NCI-H146 (cell line): ENCODE measurements at places on chromosomes 16 and 17.

DNA sequence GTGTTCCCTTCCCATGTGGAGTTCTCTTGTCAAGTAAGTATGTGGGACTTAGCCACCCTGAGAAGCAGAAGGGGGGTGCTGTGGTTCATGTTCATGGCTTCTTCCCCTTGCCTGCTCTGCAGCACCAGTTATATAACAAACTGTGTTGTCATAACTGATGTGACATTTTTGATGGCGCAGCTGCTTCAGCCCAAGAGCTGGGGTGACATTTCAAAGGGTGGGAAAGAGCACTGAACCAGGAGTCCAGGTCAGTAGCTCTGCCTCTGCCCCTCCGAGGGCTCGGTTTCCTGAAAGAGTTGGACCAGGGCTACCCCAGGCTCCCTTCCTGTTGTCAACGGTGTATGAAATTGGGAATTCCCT, 7.4 kb downstream of the GNAO1 start:
- no peak for DNase-seq

GRCh38 chr17:37476431-37477120, 13.1 kb upstream of the DUSP14 start:
- no peak for DNase-seq

- DNase-seq, result no peak
Observed at GRCh38 chr16:48829336-48830310, 219.6 kb upstream of the N4BP1 start.

- no peak for DNase-seq
Observed at GRCh38 chr16:71855937-71856662, 10.3 kb downstream of the ATXN1L start.

DNA sequence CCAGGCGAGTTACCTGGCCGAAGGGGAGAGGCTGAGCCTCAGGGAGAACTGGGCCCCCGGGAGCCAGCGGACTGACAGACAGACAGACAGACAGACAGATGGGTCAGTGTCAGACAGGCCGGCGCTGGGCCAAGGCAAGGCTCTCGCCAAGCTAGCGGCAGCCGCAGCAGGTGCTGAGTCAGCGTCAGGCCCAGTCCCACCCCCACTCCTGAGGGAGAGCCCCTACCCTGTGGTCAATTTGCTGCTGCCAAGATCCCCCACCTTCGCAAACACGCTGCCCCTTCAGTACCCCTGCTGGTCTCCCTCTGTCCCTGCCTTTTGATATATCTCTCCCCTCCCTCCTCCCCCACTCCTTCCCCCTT, 1.5 kb downstream of the FGF11 start:
- no peak for DNase-seq

GRCh38 chr17:65855245-65855644, 293.8 kb upstream of the AXIN2 start:
- no peak for DNase-seq

GRCh38 chr16:72836181-72836580, 211.7 kb downstream of the ZFHX3 start:
- no peak for DNase-seq

DNA sequence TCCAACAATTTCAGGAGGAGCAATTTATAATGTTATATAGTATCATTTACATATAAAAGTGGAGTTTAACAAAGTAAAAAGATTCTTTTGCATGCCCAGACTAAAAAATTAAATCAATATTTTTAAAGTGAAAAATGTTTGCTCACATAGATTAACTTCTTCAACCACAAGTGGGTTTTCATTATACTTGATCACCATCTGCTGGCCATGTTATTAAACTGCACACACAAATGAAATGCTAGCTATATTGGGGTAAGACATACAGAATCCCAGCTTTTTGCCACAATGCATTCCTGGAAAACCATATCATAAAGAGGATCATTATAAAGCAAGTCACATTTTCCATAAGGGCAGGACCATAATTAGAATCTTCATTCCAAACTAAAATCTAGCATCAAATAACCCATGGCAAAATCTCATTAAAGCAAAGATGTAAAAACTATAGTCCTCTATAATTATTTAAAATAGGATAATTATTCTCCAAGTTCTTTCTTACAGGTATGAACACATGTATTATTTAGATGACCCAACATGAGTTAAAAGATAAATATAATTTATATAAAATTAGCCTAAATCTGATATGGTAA, 26.3 kb downstream of the CEP112 start:
- peak; percentile 9 for DNase-seq

DNA sequence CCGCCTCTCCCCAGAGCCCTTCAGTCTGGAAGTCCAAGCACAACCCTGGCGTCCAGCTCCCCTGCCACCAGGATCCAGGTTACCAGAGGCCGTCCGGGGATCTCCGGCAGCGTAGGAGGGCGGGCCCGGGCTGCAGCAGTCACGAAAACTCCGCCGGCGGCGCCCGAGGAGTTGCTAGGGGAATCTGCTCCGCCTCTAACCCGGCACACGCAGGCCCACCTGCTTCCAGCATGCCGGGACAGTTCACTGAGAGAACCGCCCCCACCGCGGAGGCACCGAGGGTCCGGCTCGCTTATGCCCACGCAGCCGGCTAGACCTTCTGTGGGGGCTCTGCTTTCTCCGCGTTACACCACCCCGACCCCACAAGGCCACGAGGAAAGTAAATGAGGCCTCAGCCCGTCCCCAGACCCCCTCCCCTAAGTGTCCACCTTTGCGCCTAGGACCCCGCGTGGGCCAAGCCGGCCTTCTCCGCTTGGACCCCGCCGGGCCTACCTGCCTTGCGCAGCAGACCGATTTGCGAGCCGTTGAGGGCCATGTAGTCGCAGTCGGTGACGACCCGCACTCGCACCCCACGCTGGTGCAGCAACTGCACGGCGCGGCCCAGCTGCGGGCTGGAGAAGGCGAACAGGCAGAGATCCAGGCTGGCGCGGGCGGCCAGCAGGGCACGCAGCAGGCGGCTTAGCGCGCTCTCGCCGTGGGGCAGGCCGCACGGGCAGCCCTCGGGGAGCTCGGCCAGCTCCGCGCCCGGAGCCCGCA, 587 bp downstream of the PLD6 start:
- DNase-seq, result peak; percentile 75

- no peak for DNase-seq
Observed at GRCh38 chr16:69311533-69312387, 610 bp downstream of the VPS4A start.

DNA sequence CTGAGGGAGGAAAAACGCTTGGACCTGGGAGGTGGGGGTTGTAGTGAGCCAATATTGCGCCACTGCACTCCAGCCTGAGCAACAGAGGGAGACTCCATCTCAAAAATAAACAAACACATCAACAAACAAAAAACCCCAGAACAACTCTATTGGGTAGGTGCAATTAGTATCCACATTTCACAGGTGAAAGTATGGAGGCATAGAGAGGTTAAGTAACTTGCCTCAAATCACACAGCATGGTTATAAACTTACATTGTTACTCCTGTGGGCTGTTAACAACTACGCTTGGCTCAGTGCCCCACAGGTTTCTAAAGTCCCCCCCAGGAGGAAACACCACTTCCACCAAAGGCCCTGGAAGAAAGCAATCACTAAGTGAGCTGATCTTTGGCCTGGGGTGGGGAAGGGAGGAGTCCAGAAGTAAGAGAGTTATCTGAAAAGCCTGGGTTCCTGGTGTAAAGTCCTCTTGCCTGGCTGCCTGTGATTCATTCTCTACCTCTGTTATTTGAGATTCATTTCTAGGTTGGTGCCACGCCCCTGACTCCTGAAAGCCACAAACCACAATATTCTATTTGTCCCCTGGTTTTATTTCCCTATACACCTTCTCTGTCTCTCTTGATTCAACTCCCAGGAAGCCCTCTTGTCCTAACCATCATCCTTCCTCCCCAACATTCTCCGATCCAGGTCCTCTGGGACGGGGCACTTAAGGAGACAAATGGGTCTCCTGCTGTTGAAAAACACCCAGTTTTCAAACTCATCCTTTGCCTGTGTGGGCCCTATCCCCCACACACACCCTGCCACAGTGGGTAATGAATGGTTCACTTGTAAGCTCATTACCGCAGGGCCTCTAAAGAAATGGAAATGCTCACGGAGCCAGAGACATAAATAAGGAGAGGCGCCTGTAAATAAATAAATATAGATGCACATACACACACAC, 195.4 kb downstream of the XYLT1 start:
- DNase-seq, result no peak

GRCh38 chr16:64184156-64184555, 937.7 kb downstream of the CDH11 start:
- DNase-seq, result no peak

GRCh38 chr17:9071016-9071415, 49.7 kb downstream of the NTN1 start:
- no peak for DNase-seq

- no peak for DNase-seq
Observed at GRCh38 chr16:53168744-53169143, 114.0 kb downstream of the CHD9 start.

DNA sequence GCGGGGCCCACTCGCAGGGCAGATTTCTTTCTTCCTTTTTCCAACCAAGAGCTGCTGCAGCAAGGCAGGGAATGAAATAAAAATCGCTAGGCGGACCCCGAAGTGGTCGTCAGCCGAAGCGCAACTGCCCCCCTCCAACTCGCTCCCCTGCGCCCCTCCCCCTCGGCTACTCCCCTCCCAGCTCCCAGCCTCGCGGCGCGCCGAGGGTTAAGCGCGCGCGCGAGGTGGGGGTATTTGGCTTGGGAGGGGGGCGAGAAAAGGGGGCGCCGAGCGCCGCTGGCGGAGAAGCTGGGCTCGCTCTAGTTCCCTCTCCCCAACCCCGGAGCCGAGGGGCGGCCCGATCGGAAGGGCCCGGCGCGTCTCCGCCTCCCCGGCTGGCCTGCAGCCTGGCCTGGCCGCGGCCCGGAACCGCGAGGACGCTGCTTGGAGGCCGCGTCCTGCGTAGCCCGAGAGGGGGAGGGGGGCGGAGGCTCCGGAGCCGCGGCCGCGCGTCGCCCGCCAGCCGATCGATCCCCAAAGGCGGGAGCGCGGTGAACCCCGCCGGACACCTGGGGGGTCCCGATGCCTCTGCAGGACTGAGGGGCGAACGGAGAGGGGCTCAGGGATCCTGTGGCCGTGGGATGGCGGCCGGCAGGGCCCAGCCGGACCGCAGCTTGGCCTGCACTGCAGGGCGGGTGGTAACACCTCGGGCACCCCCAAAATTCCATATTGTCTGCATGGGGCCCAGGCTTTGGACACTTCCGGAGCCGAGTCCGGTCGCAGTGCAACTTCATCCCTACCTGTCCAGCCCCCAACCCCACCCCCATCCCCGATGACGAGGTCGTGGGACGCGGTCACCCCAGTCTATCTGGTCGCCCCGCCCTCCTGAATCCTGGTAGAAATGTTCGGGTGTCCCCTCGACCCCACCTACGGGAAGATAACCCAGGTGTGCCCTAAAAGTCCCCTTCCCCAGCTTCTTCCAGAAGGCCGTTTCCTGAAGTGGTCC, 4.9 kb upstream of the CBX4 start:
- DNase-seq, result peak; percentile 73

DNA sequence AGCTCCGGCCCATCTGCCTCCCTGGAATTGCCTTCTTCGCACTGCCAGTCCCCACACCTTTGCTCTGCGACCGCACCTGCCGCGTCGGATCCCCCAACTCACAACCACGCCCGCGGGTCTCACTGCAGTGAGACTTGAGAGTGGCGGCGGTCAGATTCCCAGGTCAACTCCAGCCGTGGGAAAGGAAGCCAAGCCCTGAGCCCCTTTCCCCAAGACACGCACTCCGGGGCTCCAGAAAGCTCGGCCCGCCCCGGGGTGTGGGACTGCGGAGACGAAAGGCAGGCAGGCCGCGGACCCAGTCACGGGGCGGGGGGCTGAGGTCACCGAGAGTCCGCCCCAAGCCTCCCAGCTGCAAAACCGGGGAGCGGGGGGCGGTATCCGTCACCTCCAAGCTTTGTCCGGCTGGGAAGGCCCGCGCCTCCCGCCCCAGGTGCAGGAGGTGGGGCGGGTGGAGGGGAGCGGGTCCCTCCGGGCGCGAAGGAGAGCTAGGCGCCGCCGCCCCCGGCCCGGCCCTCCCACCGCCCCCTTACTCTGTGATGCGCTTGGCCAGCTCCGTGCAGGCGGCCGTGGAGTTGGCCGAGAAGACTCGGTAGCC, 615 bp downstream of the PRPSAP1 start:
- peak; percentile 41 for DNase-seq

DNA sequence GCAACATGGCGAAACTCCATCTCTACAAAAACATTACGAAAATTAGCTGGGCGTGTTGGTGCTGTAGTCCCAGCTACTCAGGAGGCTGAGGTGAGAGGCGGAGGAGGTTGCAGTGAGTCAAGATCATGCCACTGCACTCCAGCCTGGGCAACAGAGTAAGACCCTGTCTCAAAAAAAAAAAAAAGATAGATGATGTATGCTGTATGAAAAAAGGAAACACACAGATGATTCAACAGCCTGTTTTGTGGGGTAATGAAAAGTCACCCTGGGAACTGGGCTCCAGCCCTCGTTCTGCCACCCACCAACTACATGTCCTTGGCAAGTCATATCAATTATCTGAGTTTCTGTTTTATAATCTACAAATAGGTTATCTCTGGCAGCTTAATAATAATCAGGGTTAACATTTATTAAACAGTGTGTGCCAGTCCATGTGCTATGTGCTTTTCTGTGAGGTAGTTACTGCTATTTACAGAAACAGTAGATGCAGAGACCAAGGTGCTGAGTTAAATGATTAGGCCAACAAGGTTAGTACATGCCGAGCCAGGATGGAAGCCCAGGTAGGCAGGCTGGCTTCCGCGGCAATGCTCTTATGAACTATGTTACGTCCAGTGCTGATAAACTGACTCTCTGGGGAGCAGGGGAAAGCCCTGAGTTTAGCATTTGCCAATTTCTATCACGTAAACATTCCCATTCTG, 1.1 kb downstream of the G6PC1 start:
- no peak for DNase-seq

- peak; percentile 83 for DNase-seq
Observed at GRCh38 chr17:17694169-17695081, 13.2 kb downstream of the RAI1 start.

- no peak for DNase-seq
Observed at GRCh38 chr17:68458260-68459036, 1.2 kb upstream of the WIPI1 start.

- no peak for DNase-seq
Observed at GRCh38 chr17:39676198-39676819, 8.1 kb downstream of the PNMT start.

GRCh38 chr17:73492821-73493814, 151.1 kb downstream of the SDK2 start:
- DNase-seq, result peak; percentile 27

- DNase-seq, result no peak
Observed at GRCh38 chr17:72613396-72613795, 479.1 kb downstream of the SLC39A11 start.

DNA sequence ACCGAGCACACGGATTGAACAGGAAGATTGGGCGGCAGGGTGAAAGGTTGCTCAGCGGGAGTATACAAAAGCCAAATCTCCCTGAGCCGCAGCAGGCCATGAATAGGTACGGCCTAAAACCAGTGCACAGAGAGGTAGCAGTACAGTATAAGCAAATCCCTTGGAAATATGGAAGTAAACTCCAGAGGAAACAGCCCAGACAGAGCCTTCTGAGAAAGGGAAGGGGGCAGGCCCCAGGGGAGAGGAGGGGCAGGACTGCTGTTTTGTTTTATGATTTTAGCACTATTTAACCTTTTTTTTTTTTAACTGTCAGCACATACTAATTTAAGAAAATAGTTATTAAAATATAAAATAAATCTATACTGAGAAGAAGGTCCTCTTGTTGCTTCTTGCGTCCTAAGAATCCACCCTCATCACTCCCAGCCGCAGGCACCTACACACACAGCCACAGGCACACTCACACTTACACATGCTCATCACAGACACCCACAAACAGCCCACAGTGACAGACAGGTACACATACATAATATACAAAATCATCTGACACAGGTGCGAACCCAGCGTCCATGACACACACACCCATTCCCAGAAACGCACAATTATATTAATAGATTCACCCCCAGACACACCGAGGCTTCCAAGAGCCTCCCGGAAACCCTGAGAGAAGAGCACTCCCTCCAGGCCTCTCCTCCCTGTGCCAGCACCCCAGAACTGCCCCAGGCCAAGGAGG, 12.8 kb downstream of the PLXDC1 start:
- no peak for DNase-seq
